ENCODE measurements at places on chromosomes 4 and X.

DNA sequence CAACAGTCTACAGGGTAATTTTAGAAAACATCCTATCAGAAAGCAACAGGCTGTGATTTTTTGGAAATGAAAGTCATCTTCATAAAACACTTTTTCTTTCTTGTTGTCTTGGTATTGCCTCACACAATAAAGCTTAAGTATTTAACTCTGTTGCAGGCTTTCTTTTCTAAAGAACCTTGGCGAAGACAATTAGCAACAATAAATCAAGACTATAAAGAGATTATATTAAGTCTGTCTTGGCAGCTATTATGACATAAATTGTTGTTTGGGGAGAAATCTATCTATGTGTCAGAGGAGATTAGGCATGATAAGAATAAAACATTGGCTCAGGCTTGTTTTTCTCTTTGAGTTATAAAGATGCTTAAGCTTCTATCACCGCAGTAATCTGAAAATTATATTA lies 1774.8 kb downstream of the ARAP2 start:
- DNase-seq = no peak

- no peak for DNase-seq
Measured at GRCh38 chr4:174023641-174024040, 259.8 kb downstream of the FBXO8 start.

DNA sequence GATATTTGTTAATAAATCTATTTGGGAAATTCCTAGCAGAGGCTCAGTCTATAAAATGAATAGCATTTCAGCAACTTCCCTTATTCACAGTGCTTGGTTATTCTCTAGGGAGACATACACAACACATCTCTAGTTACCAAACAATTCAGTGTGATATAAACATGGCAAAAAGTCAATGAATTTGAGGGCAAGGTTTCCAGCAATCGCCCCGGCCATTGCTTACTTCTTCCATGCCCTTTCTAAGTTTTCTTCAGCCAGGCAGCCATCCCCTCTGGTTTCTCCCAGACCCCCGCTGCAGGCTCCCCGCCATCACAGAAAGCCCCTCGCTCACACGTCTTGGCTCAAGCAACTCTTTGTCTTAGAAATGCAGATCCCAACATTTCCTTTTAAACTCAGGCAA lies 4.4 kb downstream of the TLR7 start:
- no peak for DNase-seq

GRCh38 chr4:93317561-93317960 lies 511.0 kb upstream of the ATOH1 start:
- no peak for DNase-seq

- DNase-seq = no peak
Measured at GRCh38 chrX:2462074-2462473, 38.7 kb downstream of the DHRSX start.

GRCh38 chr4:84931961-84932360 lies 34.5 kb downstream of the WDFY3 start:
- DNase-seq = no peak
